ENCODE measurements at places on chromosomes 13 and 19. TPM values are rescaled to one million over a fixed set of nuclear protein-coding genes. Genes with fewer than 3 reads are reported as not detected.

Gene KDELR1
- polyA plus RNA-seq, result 29.9 TPM

Gene CCNA1
- polyA plus RNA-seq, result not detected

Gene ZNF428
- 14.6 TPM for polyA plus RNA-seq

Gene GRK1
- not detected for polyA plus RNA-seq

Gene LGALS7B
- not detected for polyA plus RNA-seq

Gene DLEU7
- 0.47 TPM for polyA plus RNA-seq

Gene RSPH6A
- polyA plus RNA-seq, result not detected

Gene MBD3L2
- polyA plus RNA-seq, result not detected

- H3K4me1 ChIP-seq, result no peaks in the 10 kb centered on the region
- H3K27me3 ChIP-seq, result no peaks in the 10 kb centered on the region
- H3K27ac ChIP-seq, result no peak overlapping the region
- no peak overlapping the region for H3K4me3 ChIP-seq
- no peak for DNase-seq
Measured at GRCh38 chr13:103386341-103386740, 320.1 kb upstream of the SLC10A2 start.

GRCh38 chr19:47097396-47098201 is 16.0 kb downstream of the ZC3H4 start:
- H3K36me3 ChIP-seq, result peaks cover 7% of the 10 kb centered on the region
- H3K4me1 ChIP-seq, result peaks cover 36% of the 10 kb centered on the region
- no peaks in the 10 kb centered on the region for H3K27me3 ChIP-seq
- no peak overlapping the region for H3K27ac ChIP-seq
- DNase-seq, result no peak

GRCh38 chr19:16361926-16362325 is 37.3 kb downstream of the KLF2 start:
- H3K36me3 ChIP-seq, result no peaks in the 10 kb centered on the region
- H3K27me3 ChIP-seq, result no peaks in the 10 kb centered on the region
- H3K27ac ChIP-seq, result peak overlapping the region; percentile 6
- H3K4me1 ChIP-seq, result peaks cover 97% of the 10 kb centered on the region
- no peak for DNase-seq
- H3K4me3 ChIP-seq, result no peak overlapping the region

- peak overlapping the region; percentile 59 for H3K4me3 ChIP-seq
- DNase-seq, result peak; percentile 54
- no peaks in the 10 kb centered on the region for H3K36me3 ChIP-seq
- H3K27ac ChIP-seq, result peak overlapping the region; percentile 87
Measured at GRCh38 chr19:13098277-13099072, 4.2 kb downstream of the LYL1 start.

DNA sequence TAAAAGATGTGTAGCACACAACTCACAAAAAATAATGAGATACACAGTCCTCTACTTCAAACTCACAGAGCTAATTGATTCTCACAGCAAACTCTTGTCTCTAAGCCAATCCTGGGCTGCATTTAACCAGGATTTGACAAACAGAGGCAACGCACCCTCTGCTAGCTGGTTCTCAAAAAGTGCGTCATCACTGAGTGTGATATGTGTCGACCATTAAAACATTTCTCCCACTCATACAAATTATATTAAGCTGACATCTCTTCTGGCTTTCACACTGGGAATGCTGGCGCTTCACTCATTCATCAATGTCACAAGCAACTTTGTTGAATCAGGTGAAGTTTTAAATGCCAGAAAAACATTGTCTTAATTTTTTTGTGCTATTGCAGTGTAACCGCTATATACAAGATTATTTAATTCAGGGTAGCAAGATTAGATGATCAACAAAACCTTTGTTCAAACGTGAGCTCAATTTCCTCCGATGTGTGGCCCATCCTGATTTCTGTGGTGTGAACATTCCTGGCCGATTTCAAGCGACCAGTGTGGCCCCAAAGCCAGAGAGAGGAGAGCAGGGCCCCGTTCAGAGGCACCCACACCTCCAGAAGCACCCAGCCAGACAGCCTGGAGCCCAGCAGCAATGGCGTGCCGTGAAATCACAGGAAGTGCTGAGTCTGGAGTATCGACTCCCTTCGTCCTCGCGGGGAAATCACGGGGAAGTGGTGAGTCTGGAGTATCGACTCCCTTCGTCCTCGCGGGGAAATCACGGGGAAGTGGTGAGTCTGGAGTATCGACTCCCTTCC is 49.4 kb downstream of the RASA3 start:
- no peak overlapping the region for H3K27ac ChIP-seq
- DNase-seq, result no peak
- H3K4me3 ChIP-seq, result no peak overlapping the region
- H3K36me3 ChIP-seq, result peaks cover 49% of the 10 kb centered on the region
- H3K4me1 ChIP-seq, result peaks cover 44% of the 10 kb centered on the region
- no peaks in the 10 kb centered on the region for H3K27me3 ChIP-seq

GRCh38 chr19:49555600-49556411 is 24.6 kb downstream of the NOSIP start:
- DNase-seq, result peak; percentile 44
- peaks cover 87% of the 10 kb centered on the region for H3K4me1 ChIP-seq
- H3K36me3 ChIP-seq, result peaks cover 22% of the 10 kb centered on the region
- peak overlapping the region; percentile 76 for H3K27ac ChIP-seq
- no peaks in the 10 kb centered on the region for H3K27me3 ChIP-seq

DNA sequence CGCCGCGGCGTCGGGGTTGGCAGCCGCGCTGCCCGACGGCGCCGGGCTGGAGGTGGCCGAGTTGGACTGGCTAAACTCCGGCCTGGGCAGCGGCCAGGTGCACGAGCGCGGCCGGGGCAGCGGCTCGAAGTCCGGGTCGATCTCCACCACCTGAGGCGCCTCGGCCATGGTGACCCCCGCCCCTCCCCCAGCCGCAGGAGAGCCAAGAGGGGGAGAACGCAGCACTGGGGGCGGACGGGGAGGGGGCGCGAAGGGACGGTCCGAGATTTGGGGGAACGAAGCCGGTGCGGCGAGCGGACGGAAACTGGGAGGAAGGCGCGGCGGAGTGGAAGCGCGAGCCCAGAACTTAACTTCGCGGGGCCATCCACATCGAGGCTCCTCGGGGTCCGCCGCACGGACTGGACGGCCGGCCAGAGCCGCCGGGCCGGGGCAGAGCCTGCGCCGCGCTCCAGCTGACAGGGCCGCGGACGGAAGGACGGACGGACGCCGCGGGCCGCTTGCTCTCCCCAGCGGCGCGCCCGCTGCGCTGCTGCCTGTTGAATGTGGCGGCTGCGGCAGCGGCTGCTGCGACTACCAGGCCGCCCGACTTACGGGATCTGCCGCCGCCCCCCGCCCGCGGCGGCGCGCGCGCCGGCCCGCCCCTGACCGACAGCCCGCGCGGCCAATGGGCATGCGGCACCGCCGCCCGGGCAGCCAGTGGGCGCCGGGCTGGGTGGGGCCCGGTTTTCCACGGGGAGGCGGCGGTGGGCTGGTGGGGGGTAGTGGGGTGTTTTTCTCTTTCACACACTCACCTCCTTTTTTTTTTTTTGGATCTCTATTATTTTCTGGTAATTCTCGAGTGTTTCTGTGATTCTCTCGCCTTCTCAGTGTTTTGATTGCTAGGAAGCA is at the start of gene FOXO1:
TSS of gene FOXO1 (minus strand) at position 597 of the 888 bp plus-strand sequence. CDS start at position 168, 429 bp downstream.
- no peaks in the 10 kb centered on the region for H3K36me3 ChIP-seq
- peak; percentile 84 for DNase-seq
- H3K27ac ChIP-seq, result peak within 1 kb of the TSS; percentile 83
- peaks cover 37% of the 10 kb centered on the region for H3K4me1 ChIP-seq

GRCh38 chr13:65913173-65913572 is 1317.0 kb downstream of the PCDH9 start:
- DNase-seq, result no peak
- H3K27ac ChIP-seq, result no peak overlapping the region
- H3K4me1 ChIP-seq, result no peaks in the 10 kb centered on the region
- no peaks in the 10 kb centered on the region for H3K27me3 ChIP-seq
- no peak overlapping the region for H3K4me3 ChIP-seq
- no peaks in the 10 kb centered on the region for H3K36me3 ChIP-seq

DNA sequence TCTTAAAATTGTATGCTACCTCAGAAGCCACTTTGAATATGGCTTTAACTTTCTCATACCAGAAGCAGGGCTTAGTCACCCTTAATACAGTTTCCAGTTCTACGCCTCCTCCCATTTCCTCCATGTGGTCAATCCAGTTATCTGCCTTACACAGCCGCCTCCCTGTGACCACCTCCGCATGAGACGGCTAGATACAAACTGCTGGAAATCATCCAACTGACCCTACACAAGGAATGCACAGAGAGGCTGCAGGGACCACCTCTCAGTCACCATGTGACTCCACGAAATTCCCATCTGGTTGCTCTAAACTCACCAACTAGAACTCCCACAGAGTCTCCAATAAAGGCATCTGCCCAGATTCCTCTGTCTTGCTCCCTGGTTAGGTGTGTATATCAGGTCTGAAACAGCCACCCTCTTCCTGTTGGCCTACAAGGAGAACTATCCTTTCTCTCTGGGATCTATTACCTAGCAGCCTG is 6.8 kb downstream of the ZNF564 start:
- no peak overlapping the region for H3K27ac ChIP-seq
- H3K4me1 ChIP-seq, result peaks cover 9% of the 10 kb centered on the region
- no peaks in the 10 kb centered on the region for H3K27me3 ChIP-seq
- H3K36me3 ChIP-seq, result peaks cover 44% of the 10 kb centered on the region
- no peak for DNase-seq

DNA sequence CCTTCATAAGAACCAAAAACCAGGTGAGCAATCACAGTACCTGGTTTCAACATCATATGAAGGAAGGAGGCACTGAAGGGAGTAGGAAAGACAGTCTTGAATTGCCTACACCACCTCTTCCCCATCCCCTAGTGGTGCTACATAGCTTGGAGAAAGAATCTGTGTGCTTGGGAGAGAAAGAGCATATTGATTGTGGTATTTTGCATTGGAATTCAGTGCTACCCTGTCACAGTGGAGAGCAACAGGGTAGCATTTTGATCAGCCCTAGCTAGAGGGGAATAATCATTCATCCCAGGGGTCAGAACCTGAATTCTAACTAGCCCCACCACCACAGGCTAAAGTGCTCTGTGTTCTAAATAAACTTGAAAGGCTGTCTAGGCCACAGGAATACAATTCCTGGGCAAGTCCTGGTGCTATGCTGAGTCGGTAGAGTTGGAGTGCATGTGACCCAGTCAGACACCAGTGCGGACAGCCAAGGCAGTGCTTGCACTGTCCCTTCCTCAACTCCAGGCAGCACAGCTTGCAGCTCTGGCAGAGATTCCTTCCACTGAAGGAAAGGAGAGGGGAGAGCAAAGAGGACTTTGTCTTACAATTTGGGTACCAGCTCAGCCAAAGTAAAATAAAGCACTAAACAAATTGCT is 158.7 kb downstream of the VWA8 start:
- peaks cover 20% of the 10 kb centered on the region for H3K36me3 ChIP-seq
- no peak for DNase-seq
- no peak overlapping the region for H3K4me3 ChIP-seq
- no peaks in the 10 kb centered on the region for H3K4me1 ChIP-seq

- H3K36me3 ChIP-seq, result peaks cover 82% of the 10 kb centered on the region
- H3K27ac ChIP-seq, result no peak overlapping the region
- H3K4me1 ChIP-seq, result no peaks in the 10 kb centered on the region
- H3K27me3 ChIP-seq, result no peaks in the 10 kb centered on the region
- no peak overlapping the region for H3K4me3 ChIP-seq
- DNase-seq, result no peak
Measured at GRCh38 chr13:42893214-42893671, 98.8 kb downstream of the EPSTI1 start.

- H3K4me3 ChIP-seq, result no peak overlapping the region
- no peak for DNase-seq
- H3K36me3 ChIP-seq, result peaks cover 10% of the 10 kb centered on the region
- peaks cover 80% of the 10 kb centered on the region for H3K4me1 ChIP-seq
- peak overlapping the region; percentile 8 for H3K27ac ChIP-seq
- no peaks in the 10 kb centered on the region for H3K27me3 ChIP-seq
Measured at GRCh38 chr19:15280048-15280725, 47.9 kb upstream of the EPHX3 start.

DNA sequence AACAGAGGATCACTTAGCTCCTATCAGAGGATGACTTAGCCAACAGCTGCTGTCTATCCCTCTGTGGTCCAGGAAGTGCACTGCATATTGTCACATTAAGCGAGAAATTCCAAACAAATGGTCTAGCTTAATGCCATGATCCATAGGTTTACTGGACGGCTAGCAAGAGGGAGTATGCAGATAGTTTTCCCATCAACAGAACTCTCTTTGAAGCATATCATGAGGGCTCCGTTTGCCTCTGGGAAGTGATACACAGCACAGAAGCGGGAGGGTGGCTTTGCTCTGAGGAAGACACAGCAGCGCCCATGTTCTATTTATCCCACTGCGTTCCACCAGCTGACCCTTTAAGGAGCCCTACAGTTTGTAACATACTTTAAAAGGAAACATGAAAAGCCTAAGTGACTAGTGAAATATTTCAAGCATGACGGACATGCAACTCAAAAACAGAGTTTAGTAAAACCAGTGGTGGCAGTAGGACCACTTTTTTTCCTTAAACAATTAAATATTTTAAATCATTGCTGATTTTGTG is 52.7 kb downstream of the COL4A1 start:
- no peak overlapping the region for H3K27ac ChIP-seq
- no peak for DNase-seq
- H3K4me3 ChIP-seq, result no peak overlapping the region
- no peaks in the 10 kb centered on the region for H3K27me3 ChIP-seq
- H3K4me1 ChIP-seq, result no peaks in the 10 kb centered on the region

- H3K4me1 ChIP-seq, result no peaks in the 10 kb centered on the region
- H3K4me3 ChIP-seq, result no peak overlapping the region
- H3K36me3 ChIP-seq, result no peaks in the 10 kb centered on the region
- no peak overlapping the region for H3K27ac ChIP-seq
Measured at GRCh38 chr13:31952641-31953380, 78.8 kb upstream of the FRY start.

DNA sequence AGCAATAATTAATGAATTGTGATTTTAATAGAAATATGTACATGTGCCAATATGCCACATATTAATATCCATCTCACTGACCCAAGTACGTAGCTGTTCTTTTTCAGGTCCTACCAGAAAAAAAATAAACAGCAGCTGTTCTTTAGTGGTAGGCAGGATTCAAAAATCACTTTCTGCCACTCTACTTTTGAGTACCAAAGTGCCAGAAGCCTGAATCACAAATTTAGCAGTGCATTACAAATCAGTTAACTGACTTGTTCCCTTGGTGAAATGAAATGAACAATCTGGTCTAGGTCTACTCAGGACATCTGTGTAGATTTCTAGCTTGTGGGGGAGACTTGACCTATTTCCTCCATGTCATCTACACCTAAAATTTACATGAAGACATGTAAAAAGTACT is 775.5 kb upstream of the GPC6 start:
- no peaks in the 10 kb centered on the region for H3K27me3 ChIP-seq
- H3K27ac ChIP-seq, result no peak overlapping the region
- no peak for DNase-seq
- no peak overlapping the region for H3K4me3 ChIP-seq

GRCh38 chr19:46471811-46472543 is 614 bp upstream of the PNMA8A start:
- no peak for DNase-seq
- H3K4me1 ChIP-seq, result no peaks in the 10 kb centered on the region
- no peak overlapping the region for H3K27ac ChIP-seq
- H3K27me3 ChIP-seq, result peaks cover 8% of the 10 kb centered on the region
- H3K36me3 ChIP-seq, result no peaks in the 10 kb centered on the region
- H3K4me3 ChIP-seq, result no peak overlapping the region
